ENCODE measurements at places on chromosomes 16 and 17. TPM values are rescaled to one million over a fixed set of nuclear protein-coding genes. Genes with fewer than 3 reads are reported as not detected.

- peak within 1 kb of the TSS; percentile 100 for H3K27ac ChIP-seq
- H3K36me3 ChIP-seq, result peaks cover 10% of the 10 kb centered on the region
- peak within 1 kb of the TSS; percentile 94 for H3K4me3 ChIP-seq
- no peak for DNase-seq
- peaks cover 51% of the 10 kb centered on the region for H3K4me1 ChIP-seq
Measured at GRCh38 chr17:48545022-48545375, at the start of gene HOXB2. HOXB2 (minus strand) TSS chr17:48545109; CDS start chr17:48544911, 198 bp downstream.

GRCh38 chr16:57123974-57124674, 31.7 kb downstream of the CPNE2 start:
- H3K4me1 ChIP-seq, result peaks cover 30% of the 10 kb centered on the region
- no peaks in the 10 kb centered on the region for H3K27me3 ChIP-seq
- no peak overlapping the region for H3K27ac ChIP-seq
- no peak for DNase-seq
- no peaks in the 10 kb centered on the region for H3K36me3 ChIP-seq

- no peaks in the 10 kb centered on the region for H3K36me3 ChIP-seq
- no peak overlapping the region for H3K4me3 ChIP-seq
- no peaks in the 10 kb centered on the region for H3K27me3 ChIP-seq
- peak overlapping the region; percentile 32 for H3K27ac ChIP-seq
- no peak for DNase-seq
- H3K4me1 ChIP-seq, result peaks cover 22% of the 10 kb centered on the region
Measured at GRCh38 chr17:67574658-67575293, 143.0 kb upstream of the NOL11 start.

- H3K4me3 ChIP-seq, result peak overlapping the region; percentile 88
- H3K27ac ChIP-seq, result no peak overlapping the region
- no peak for DNase-seq
- no peaks in the 10 kb centered on the region for H3K36me3 ChIP-seq
Measured at GRCh38 chr16:427250-427649, 1.8 kb downstream of the RAB11FIP3 start.

- no peak for DNase-seq
- no peak overlapping the region for H3K4me3 ChIP-seq
- no peak overlapping the region for H3K27ac ChIP-seq
- no peaks in the 10 kb centered on the region for H3K36me3 ChIP-seq
- H3K27me3 ChIP-seq, result peaks cover 3% of the 10 kb centered on the region
Measured at GRCh38 chr16:19329932-19330331, 44.4 kb downstream of the CLEC19A start.

DNA sequence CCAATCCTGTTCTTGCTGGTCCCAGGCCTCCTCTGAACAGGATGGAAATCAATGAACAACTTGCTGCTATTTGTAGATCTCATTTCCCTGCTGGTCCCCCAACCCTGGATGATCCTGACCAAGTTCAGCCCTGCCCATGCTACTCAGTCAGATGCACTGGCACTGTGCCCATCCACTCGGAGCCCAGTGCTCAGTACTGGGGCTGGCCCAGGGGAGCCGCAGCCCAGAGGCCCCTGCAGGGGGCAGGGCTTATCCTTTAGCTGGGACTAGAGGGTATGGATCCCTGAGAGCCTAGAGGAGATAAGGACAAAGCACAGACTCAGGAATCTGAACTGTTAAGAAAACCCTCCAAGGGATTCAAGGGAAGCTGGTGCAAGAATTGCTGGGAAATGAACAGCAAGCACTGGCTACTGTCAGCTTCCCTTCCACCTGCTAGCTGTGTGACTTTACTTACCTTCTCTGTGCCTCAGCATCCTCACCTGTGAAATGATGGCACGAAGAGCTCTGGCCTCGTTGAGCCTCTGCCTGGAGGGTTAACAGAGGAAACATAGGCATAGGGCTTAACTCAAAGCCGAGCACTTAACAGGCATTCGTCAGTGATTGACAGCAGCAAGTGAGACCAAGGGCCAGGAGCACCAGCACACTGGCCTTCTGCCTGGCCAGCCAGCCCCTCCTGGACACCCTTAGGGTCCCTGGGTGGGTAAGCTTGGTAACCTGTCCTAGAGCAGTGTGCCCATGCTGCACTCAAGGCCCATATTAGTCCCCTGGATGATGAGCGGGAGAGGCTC, 29.8 kb upstream of the C1QL1 start:
- DNase-seq, result no peak
- H3K27ac ChIP-seq, result no peak overlapping the region
- H3K4me3 ChIP-seq, result no peak overlapping the region
- no peaks in the 10 kb centered on the region for H3K4me1 ChIP-seq
- peaks cover 9% of the 10 kb centered on the region for H3K27me3 ChIP-seq
- H3K36me3 ChIP-seq, result no peaks in the 10 kb centered on the region

DNA sequence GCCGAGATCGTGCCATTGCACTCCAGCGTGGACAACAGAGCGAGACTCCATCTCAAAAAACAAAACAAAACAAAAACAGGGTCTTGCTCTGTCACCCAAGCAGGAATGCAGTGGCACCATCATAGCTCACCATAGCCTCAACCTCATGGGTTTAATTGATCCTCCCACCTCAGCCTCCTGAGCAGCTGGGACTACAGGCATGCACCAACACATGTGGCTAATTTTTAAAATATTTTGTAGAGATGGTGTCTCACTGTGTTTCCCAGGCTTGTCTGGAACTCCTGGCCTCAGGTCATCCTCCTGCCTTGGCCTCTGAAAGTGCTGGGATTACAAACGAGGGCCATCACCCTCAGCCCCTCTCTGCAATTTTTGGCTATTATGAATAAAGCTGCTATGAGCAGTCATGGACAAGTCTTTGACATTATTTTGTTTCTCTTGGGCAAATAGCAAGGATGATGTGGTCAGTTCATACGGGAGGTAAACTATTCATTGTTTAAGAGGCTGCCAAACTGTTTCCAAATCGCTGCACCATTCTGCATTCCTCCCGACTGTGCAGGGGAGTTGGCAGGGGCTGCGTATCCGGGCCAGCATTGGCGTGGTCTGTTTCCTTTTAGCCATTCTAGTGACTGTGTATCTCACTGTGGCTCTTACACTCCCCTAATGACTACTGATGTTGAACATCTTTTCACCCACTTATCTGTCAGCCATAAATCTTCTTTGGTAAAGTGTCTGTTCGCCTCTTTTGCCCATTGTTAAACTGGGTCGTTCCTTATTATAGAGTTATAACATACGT, 21.1 kb downstream of the EIF4A3 start:
- H3K36me3 ChIP-seq, result no peaks in the 10 kb centered on the region
- no peak for DNase-seq
- no peak overlapping the region for H3K27ac ChIP-seq
- peaks cover 9% of the 10 kb centered on the region for H3K27me3 ChIP-seq
- no peak overlapping the region for H3K4me3 ChIP-seq

- H3K27ac ChIP-seq, result no peak overlapping the region
- no peaks in the 10 kb centered on the region for H3K36me3 ChIP-seq
- H3K4me3 ChIP-seq, result no peak overlapping the region
- no peak for DNase-seq
- H3K27me3 ChIP-seq, result peaks cover 4% of the 10 kb centered on the region
- no peaks in the 10 kb centered on the region for H3K4me1 ChIP-seq
Measured at GRCh38 chr16:16150117-16150877, 73.0 kb downstream of the ABCC6 start.

Gene OR3A3
- total RNA-seq, result not detected

DNA sequence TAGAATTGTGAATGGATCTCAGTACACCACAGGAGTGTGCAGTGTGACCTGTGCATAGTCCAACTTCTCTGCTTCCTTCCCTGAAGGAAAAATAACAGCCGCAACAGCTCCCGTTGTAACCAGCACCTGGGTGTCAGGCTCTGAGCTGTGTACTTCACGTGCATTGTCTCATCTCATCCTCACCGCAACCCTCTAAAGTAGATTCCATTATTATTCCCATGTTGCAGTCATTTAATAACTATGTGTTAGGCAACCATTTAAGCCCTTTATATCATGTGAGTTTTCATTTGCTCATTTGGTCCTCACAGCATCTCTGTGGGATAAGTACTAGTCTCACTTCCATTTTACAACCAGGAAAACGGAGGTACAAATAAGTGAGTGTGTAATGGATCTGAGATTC, 247.0 kb upstream of the MAF start:
- peaks cover 16% of the 10 kb centered on the region for H3K4me1 ChIP-seq
- H3K36me3 ChIP-seq, result no peaks in the 10 kb centered on the region

GRCh38 chr17:58312021-58312630, 16.5 kb downstream of the TSPOAP1 start:
- no peaks in the 10 kb centered on the region for H3K27me3 ChIP-seq
- H3K36me3 ChIP-seq, result peaks cover 13% of the 10 kb centered on the region
- H3K27ac ChIP-seq, result peak overlapping the region; percentile 74
- DNase-seq, result no peak

GRCh38 chr17:50797135-50797810, 30.0 kb upstream of the ANKRD40CL start:
- H3K27ac ChIP-seq, result no peak overlapping the region
- H3K36me3 ChIP-seq, result no peaks in the 10 kb centered on the region
- DNase-seq, result no peak
- no peaks in the 10 kb centered on the region for H3K4me1 ChIP-seq

GRCh38 chr17:50423553-50424159, 2.4 kb upstream of the ACSF2 start:
- H3K27me3 ChIP-seq, result peaks cover 5% of the 10 kb centered on the region
- DNase-seq, result no peak
- H3K4me3 ChIP-seq, result no peak overlapping the region
- peaks cover 19% of the 10 kb centered on the region for H3K4me1 ChIP-seq
- no peak overlapping the region for H3K27ac ChIP-seq
- no peaks in the 10 kb centered on the region for H3K36me3 ChIP-seq

DNA sequence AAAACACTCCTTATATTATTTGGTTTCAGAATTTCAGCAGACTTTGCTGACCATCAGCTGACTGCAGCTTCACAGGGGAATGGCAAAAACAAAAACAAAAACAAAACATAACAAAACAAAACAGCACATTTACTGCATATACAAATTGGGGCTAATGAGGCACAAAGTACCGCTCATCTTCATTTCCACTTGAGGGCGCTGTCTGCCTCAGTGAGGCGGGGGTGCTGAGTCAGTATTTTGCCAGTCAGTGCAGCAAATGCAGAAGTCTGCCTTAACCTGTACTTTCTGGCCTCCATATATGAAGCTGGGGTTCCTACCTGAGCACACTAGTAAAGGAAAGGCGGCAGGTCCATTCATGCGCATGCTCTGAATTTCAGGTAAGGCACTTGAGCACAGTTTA, 13.5 kb upstream of the DYNLRB2 start:
- H3K4me1 ChIP-seq, result no peaks in the 10 kb centered on the region
- no peak overlapping the region for H3K27ac ChIP-seq

Gene TAC4
- total RNA-seq, result not detected

DNA sequence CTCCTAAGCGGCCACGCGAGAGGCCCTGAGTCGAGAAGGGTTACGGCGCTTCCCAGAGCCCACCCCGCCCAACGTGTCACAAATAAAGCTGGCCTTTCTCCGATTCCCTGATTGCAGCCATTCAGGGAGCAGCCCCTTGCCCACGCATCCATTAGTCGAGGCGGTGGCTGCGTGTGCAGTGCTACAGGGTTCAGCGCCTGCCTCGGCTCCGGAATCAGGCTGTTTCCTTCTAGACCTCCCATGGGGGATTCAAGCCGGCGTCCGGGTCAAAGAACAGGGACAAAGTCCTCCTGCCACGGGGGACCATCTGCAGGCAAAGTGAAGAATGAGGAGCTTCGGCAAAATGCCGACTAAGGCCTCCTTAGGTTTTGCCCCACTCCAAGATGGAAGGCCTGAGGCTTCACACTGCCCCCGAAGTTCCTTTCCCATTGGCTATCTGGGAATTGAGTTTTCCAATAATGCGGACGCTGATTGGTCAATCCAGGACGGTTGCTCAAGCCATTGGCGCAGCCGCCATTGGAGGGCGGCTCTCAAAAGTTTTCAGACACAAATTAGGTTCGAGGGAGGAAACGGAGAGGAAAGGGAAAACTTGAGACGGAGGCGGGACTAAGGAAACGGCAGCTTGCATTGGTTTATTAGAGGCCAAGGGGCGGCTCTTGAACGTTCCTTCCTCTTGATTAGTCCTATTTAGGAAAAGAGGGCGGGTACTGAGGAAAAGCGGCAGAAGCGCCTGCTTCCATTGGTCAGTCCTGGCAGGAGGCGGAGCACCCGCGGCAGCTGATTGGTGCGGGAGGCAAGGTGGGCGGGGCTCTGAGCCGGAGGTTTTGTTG, 430 bp upstream of the KATNB1 start:
- peak; percentile 98 for DNase-seq
- peak overlapping the region; percentile 95 for H3K4me3 ChIP-seq
- peaks cover 22% of the 10 kb centered on the region for H3K4me1 ChIP-seq

- peaks cover 16% of the 10 kb centered on the region for H3K4me1 ChIP-seq
- no peak overlapping the region for H3K4me3 ChIP-seq
- H3K27me3 ChIP-seq, result no peaks in the 10 kb centered on the region
- H3K36me3 ChIP-seq, result no peaks in the 10 kb centered on the region
Measured at GRCh38 chr16:11407047-11407982, 62.1 kb downstream of the RMI2 start.

Gene CMIP
- total RNA-seq, result 48.0 TPM

Gene LPCAT2
- total RNA-seq, result 0.31 TPM

DNA sequence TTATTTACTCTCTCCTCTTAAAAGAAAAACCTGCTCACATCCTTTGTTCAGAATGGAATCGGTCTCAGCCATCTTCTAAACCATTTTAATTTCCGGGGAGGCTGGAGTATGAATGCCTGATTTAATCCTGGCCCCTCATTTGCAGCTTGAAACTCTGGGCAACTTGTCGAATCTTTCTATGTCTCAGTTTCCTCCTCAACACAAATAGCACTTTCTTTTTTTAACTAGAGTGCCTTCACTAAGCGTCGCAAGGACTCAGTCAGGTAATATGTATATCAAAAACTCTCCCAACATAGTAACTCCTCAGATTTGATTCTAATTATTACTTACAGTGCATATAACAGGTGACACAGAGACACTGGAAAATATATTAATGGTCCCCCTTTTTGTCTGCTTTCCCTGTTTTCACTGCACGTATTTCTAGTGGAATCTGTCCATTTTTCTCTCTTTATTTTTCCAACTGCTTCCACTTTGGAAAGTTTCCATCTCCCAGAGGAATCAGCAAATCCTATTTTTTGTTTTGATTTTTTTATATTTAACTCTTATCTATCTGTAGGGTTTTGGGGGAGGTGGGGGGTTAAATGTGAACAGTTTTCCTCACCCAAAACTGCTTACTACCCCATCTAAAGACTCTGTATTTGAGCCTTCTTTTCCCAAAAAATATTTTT, 18.6 kb downstream of the SNN start:
- H3K36me3 ChIP-seq, result peaks cover 36% of the 10 kb centered on the region
- H3K4me3 ChIP-seq, result no peak overlapping the region
- H3K27me3 ChIP-seq, result no peaks in the 10 kb centered on the region
- peaks cover 24% of the 10 kb centered on the region for H3K4me1 ChIP-seq

- no peak overlapping the region for H3K4me3 ChIP-seq
- no peaks in the 10 kb centered on the region for H3K4me1 ChIP-seq
- H3K36me3 ChIP-seq, result no peaks in the 10 kb centered on the region
- no peak overlapping the region for H3K27ac ChIP-seq
Measured at GRCh38 chr16:67409631-67410030, 6.6 kb downstream of the ZDHHC1 start.

- peaks cover 19% of the 10 kb centered on the region for H3K4me1 ChIP-seq
- no peak for DNase-seq
- H3K27ac ChIP-seq, result no peak overlapping the region
- no peaks in the 10 kb centered on the region for H3K27me3 ChIP-seq
- no peak overlapping the region for H3K4me3 ChIP-seq
- H3K36me3 ChIP-seq, result no peaks in the 10 kb centered on the region
Measured at GRCh38 chr17:68400404-68400735, 56.9 kb downstream of the WIPI1 start.

Gene TMUB2
- 28.8 TPM for total RNA-seq
